ENCODE measurements at places on chromosomes 3 and 15.
A peak's percentile ranks its signal among the peaks of the same experiment; 100 is the strongest.

- H3K36me3 ChIP-seq, result no peaks in the 10 kb centered on the region
- H3K4me1 ChIP-seq, result no peaks in the 10 kb centered on the region
- H3K27ac ChIP-seq, result no peak overlapping the region
- H3K27me3 ChIP-seq, result no peaks in the 10 kb centered on the region
- DNase-seq, result no peak
Measured at GRCh38 chr3:72311425-72311824, 526.5 kb upstream of the PROK2 start.

GRCh38 chr3:129690406-129690805 lies 83.9 kb upstream of the PLXND1 start:
- H3K27me3 ChIP-seq, result no peaks in the 10 kb centered on the region
- H3K36me3 ChIP-seq, result no peaks in the 10 kb centered on the region
- H3K4me3 ChIP-seq, result no peak overlapping the region
- DNase-seq, result no peak
- H3K4me1 ChIP-seq, result no peaks in the 10 kb centered on the region
- no peak overlapping the region for H3K27ac ChIP-seq

- no peak for DNase-seq
- H3K4me1 ChIP-seq, result peaks cover 8% of the 10 kb centered on the region
- peaks cover 11% of the 10 kb centered on the region for H3K36me3 ChIP-seq
Measured at GRCh38 chr3:161100994-161101393, 4.2 kb downstream of the B3GALNT1 start.

GRCh38 chr15:95326431-95327182 lies 1003.9 kb upstream of the NR2F2 start:
- H3K27me3 ChIP-seq, result no peaks in the 10 kb centered on the region
- DNase-seq, result no peak
- H3K27ac ChIP-seq, result peak overlapping the region; percentile 44
- H3K4me1 ChIP-seq, result peaks cover 3% of the 10 kb centered on the region

DNA sequence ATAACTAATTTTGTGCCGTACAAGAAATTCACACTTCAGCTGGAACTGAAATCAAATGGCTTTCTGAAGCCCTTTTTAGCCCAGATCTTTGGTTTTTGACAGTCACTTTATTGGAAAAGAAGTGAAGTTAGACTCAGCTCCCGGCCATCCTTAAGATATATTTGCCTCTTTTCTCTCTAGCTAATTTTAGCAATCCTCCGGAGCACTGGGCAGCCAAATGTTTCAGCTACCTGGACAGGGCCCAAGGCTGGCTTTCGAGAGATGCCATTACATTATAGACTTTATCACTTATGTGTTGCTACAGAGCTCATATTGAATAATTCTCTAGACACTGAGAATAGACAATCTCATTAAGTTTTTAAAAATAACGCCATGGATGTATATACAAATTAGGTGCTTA lies 28.5 kb upstream of the RPL39L start:
- H3K4me3 ChIP-seq, result no peak overlapping the region
- peaks cover 4% of the 10 kb centered on the region for H3K4me1 ChIP-seq
- H3K36me3 ChIP-seq, result no peaks in the 10 kb centered on the region
- DNase-seq, result no peak
- no peaks in the 10 kb centered on the region for H3K27me3 ChIP-seq
- peak overlapping the region; percentile 42 for H3K27ac ChIP-seq

DNA sequence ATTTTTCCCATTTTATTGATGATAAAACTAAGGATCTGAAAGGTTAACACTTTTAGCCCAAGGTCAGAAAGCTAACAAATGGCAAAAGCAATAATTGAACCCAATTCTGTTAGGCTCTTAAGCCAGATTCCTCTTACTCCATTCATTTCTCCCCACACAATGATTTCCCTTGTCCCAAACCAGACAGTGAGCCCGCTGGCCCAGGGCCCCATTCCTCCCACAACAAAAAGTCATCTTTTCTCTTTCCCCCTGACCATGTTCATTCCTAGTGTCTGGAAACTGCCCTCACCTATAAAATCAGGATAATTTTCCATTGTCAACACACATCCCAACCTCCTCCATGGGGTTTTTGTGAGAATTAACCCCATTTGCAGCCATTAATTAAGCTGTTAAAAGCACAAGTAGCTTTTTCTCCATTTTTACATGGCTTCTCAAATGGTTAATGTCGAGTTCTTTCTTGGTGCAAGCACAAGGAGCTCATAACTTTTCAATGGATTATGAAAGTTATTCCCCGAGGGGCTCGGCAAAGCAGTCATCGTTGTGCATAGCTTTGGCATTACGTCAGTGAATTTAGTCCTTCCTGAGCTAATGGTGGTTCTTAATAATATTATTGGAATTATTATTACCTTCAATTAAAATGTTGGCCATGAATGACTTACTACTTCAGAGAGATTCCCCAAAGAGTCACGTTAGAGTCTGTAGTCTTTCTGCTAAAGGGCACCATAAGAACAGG lies 151.0 kb upstream of the WNT5A start:
- no peak overlapping the region for H3K4me3 ChIP-seq
- DNase-seq, result no peak
- no peaks in the 10 kb centered on the region for H3K4me1 ChIP-seq
- H3K36me3 ChIP-seq, result no peaks in the 10 kb centered on the region

- no peaks in the 10 kb centered on the region for H3K4me1 ChIP-seq
- H3K36me3 ChIP-seq, result no peaks in the 10 kb centered on the region
- no peak overlapping the region for H3K27ac ChIP-seq
Measured at GRCh38 chr3:70775257-70775656, 462.8 kb upstream of the MDFIC2 start.

- no peaks in the 10 kb centered on the region for H3K27me3 ChIP-seq
- no peak overlapping the region for H3K4me3 ChIP-seq
- peaks cover 24% of the 10 kb centered on the region for H3K36me3 ChIP-seq
- H3K4me1 ChIP-seq, result peaks cover 3% of the 10 kb centered on the region
- H3K27ac ChIP-seq, result no peak overlapping the region
Measured at GRCh38 chr3:12503126-12503957, 19.1 kb downstream of the TSEN2 start.

- no peaks in the 10 kb centered on the region for H3K36me3 ChIP-seq
- H3K27ac ChIP-seq, result no peak overlapping the region
- H3K4me3 ChIP-seq, result no peak overlapping the region
- no peaks in the 10 kb centered on the region for H3K27me3 ChIP-seq
- no peak for DNase-seq
Measured at GRCh38 chr3:179091113-179091512, 19.5 kb upstream of the ZMAT3 start.

GRCh38 chr15:51049081-51049480 lies 45.6 kb downstream of the TNFAIP8L3 start:
- H3K27ac ChIP-seq, result no peak overlapping the region
- no peak overlapping the region for H3K4me3 ChIP-seq
- H3K27me3 ChIP-seq, result no peaks in the 10 kb centered on the region
- no peak for DNase-seq
- peaks cover 13% of the 10 kb centered on the region for H3K4me1 ChIP-seq

- no peak for DNase-seq
- no peak overlapping the region for H3K27ac ChIP-seq
- no peaks in the 10 kb centered on the region for H3K27me3 ChIP-seq
- H3K36me3 ChIP-seq, result no peaks in the 10 kb centered on the region
- H3K4me3 ChIP-seq, result no peak overlapping the region
Measured at GRCh38 chr3:106299300-106300098, 430.7 kb upstream of the CBLB start.

GRCh38 chr3:155391104-155391503 lies 97.6 kb upstream of the STRIT1 start:
- no peaks in the 10 kb centered on the region for H3K4me1 ChIP-seq
- no peaks in the 10 kb centered on the region for H3K27me3 ChIP-seq
- H3K4me3 ChIP-seq, result no peak overlapping the region
- no peaks in the 10 kb centered on the region for H3K36me3 ChIP-seq

Data from ascending aorta (tissue), 2 donors.